Esophagus squamous epithelium (tissue), 5 donors: ENCODE measurements at places on chromosomes 3 and 15.

- no peak for DNase-seq
Observed at GRCh38 chr3:20772869-20773268, 586.9 kb upstream of the SGO1 start.

GRCh38 chr15:45499426-45499825 lies 23.1 kb downstream of the SLC30A4 start:
- DNase-seq: no peak

GRCh38 chr3:50184242-50184978 lies 7.0 kb upstream of the GNAT1 start:
- no peak for DNase-seq

DNA sequence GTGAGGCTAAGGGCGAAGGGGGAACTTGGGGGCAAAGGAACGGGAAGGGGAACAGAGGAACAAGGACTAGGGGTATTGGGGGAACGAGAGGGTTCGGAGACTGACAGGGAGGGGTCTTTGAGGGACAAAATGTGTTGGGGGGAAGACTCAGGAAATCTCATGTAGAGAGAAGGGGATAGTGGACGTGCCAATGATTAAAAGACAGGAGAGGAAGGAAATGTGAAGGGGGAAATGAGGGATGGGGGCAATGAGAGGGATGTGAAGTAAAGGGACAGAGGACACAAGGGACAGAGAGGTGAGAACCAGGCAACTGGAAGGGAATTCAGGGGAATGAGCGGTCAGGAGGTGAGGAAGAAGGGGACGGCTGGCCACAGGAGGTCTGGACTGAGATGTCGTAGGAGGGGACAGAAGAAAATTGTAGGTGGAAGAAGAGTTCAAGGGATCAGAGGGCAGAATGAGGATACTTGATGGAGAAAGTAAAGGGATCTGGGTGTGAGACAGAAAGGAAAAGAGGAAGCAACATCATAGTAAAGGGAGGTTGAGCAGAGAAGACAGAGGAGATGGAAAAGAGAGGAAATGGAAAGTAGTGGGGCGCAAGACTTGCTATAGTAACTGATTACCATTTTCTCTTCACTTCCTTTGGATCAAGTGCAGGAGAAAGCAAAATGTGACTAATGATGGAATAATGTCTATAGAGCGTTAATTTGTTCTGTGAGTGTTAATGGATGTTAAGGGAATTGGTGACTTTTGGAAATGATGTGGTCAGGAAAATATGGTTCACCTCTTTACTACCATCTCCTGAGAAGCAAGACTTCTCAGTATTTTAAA lies 749 bp downstream of the RAB8B start:
- no peak for DNase-seq

GRCh38 chr3:71430941-71431552 lies 152.5 kb downstream of the FOXP1 start:
- DNase-seq: no peak

DNA sequence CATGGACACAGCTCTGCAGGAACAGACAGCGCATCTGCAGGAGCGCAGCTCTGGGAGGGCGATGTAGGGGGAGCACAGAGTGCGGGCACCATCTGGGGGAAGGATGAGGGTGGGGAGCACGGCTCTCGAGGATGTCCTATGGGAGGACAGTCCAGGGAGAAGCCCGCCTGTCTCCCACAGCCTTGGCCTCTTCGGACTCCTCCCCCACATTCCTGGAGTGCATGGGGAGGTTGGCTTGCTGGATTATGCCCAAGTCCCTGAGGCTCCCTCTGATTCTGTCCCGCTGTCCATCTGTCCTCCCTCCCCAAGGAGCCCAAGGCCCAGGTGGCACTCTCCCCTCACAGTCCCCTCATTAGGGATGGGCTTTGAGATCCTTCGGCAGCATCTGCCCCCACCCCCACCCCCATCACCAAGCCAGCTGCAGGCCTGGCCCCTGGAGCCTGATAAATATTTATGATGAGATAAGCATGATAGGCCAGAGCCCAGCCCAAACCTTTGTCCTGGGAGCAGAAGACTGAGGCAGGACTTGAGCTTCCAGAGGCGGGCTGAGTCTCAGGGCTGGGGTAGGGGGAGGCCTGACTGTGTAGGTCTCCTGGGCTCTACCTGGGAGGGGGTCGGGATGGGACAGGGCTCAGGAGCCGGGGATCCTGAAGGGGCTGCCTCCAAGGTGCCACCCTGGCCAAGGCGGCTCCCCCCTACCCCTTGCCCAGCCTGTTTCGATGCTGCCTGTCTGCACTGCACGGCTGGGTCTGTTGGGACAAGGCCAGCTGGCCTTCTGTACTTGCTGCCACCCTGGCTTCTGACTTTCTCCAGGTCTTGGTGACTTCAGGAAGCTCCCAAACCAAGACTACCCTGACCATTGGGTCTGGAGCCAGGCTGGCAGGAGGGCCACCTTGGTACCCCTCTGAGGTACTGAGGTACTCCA lies 28.6 kb upstream of the SEMA3F start:
- DNase-seq: no peak

DNA sequence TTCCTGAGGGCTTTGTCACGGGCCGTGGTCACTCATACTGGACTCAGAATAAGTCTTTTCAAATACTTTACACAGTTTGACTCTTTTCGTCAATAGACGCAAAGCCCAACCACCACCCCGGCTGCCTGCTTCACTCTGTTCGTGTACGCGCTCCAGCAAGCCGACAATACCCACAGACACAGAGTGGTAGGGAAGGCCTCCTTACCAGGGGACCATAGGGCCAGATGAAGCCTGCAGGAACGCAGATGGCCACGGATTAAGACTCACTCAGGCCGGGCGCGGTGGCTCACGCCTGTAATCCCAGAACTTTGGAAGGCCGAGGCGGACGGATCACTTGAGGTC lies 29.7 kb downstream of the EFCAB12 start:
- DNase-seq: no peak

DNA sequence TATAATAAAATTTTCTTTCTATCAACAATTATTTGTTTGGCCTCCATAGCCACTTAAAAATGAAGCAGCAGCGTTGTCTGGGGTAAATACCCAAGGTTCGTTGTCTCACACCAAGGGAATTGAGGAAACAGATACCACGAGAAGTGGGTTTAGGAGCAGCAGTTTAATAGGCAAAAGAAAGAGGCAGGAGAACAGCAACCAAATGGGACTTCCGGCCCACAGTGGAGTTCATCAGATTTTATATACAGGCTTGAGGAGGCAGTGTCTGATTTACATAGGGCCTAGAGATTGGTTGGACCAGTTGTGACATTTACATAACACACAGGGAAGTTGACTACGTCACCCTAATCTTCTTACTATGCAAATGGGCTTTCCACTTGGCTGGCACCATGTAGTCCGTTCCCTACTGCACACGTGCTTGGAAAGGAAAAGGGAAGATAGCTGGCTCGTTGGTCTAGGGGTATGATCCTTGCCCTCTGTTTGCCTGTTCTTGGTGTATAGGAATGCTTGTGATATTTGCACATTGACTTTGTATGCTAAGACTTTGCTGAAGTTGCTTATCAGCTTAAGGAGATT lies 61.5 kb upstream of the SETMAR start:
- no peak for DNase-seq

DNA sequence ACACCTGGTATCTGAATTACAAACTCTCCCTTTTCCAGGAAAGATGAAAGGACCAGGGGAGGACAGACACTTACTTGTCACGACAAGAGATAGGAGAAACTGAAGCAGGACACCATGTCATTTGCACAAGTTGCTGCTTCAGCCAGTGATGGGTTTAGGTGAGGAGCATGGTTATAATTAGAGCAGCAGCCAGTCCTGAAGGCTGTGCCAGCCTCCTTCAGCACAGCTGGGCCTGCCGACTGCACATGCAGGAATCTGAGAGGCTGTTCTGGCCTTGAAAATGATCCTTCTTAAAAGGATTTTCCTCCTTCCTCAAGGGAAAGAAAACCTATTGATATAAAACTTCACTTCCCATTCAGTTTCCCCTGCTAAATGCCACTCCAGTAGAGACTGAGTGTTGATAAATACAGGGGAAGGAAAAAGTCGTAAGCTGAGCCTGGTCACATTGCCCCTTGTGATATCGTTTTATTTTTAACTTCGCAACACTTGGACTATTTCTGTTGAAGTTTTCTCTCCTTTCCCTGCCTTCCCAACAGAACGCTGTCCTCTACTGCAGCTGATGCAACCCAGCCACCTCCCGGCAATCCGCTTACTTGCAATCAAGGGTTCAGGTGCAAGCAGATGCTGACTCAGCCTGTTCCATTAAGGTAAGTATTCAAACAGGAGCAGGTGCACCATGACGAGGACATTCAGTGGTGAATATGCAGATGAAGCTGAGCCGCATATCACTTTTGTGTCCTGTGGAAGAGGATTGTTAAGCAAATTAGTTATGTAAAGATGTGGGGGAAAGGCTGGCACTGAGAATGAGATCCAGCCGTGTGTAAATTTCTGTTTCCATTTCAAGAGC lies at the start of gene FBXO40:
TSS of gene FBXO40 (plus strand) at position 524 of the 847 bp plus-strand sequence. CDS start 27,197 bp downstream, outside the sequence.
- no peak for DNase-seq
